ENCODE measurements at places on chromosomes 11 and 22.

GRCh38 chr22:41642331-41643110 lies 21.4 kb downstream of the XRCC6 start:
- DNase-seq, result no peak

- no peak for DNase-seq
Measured at GRCh38 chr11:126109941-126110731, 47.5 kb upstream of the CDON start.

- no peak for DNase-seq
Measured at GRCh38 chr11:13287036-13287435, 9.4 kb downstream of the BMAL1 start.

- peak; percentile 68 for DNase-seq
Measured at GRCh38 chr22:41746567-41747400, 47.5 kb downstream of the MEI1 start.

DNA sequence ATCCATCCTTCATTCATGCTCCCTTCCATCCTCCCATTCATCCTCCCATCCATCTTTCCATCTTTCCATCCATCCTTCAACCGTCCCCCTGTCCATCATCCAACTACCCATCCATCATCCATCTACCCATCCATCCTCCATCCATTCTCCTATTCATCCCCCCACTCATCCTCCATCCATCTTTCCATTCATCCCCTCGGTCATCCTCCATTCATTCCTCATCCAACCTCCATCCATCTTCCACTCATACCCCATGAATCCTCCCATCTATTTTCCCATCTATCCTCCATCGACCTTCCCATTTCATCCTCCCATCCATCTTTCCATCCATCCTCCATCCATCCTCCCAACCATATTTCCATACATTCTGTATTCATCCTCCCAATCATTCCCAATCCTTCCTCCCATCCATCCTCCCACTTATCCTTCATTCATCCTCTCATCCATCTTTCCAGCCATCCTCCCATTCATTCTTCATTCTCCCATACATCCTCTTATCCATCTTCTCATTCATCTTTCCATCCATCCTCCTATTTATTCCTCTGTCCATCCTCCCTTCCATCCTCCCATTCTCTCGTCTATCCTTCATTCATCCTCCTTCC lies 29.9 kb downstream of the IGLL1 start:
- no peak for DNase-seq

All from liver (tissue), 10 donors.